ENCODE measurements at places on chromosomes 5 and 9.

GRCh38 chr5:33736510-33736909 is 155.3 kb downstream of the ADAMTS12 start:
- no peak for DNase-seq

DNA sequence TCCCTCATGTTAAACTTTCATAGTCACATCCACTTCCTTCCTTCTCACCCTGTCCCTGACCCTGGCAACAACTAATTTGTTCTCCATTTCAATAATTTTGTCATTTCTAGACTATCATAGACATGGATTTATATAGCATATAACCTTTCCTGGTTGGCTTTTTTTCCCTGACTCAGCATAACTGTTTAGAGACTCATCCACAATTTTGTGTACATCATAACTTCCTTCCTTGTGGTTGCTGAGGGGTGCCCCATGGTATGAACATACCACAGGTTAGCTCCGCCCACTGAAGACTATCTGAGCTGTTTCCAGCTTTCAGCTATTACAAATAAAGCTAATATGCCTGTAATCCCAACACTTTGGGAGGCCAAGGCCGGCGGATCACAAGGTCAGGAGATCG is 137.3 kb downstream of the PHF2 start:
- no peak for DNase-seq

DNA sequence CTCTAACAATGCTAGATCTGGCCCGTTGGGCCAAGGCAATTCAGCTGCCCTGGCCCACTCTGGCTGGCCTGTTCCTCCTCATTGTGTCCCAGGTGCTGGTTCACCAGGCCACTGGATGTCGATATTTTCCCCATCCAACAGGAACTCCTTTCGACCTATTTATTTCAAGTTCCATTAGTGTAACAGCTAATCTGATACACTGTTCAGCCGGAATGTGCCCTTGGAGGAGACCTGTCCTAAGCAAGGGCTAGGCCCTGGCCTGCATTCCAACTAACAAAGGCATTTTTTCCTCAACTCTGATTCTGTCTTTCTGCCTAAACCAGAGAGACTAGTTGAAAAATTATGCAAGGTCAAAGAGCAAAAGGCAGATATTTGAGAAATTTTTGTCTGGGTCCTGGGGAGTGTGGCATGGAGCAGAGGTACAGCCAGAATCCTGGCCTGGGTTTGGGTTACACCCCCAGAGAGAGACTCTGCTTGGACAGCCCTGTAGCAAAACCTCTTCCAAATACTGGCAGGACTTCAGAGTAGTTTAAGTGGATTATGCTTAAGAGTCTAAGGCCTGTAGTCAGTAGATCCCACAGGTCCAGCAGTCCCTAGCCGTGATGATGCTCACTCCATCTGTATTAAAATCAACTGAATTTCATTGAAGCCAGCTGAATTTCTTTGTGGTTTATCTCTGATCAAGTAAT is 36.1 kb downstream of the MARCHF11 start:
- DNase-seq: no peak

DNA sequence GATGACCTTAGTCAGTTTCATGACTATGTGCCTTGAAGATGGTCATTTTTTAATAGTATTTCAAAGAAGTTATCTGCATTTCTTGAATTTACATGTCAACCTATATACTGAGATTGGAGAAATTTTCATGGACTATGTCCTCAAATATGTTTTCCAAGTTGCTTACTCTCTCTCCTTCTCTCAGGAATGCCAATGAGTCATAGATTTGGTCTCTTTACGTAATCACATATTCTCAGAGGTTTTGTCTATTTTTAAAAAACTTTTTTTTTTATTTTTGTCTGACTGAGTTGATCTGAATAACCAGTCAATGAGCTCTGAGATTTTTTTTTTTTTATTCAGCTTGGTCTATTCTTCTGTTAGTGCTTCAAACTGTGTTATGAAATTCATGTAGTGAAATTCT is 374.7 kb upstream of the GRIN3A start:
- DNase-seq: no peak

DNA sequence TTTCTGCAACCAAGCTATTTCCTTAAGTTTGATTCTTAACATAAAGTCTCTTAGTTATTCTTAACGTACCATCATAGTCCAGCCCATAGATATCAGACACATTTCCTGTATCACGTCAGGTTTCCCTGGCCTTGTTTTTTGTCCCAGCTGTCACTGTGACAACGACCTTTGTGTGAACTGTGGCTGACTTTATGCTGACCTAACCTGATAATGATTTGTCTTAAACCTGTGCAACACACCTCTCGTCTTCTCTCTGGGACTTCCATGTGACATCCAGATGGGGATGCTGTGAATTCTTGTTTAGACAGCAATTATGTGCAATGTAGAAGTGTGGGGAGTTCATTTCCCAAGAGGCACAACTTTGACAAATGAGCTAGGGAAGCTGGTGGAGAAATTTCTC is 662.8 kb downstream of the PTPRD start:
- DNase-seq: no peak

GRCh38 chr9:113542741-113543140 is 79.2 kb downstream of the RGS3 start:
- DNase-seq: no peak

DNA sequence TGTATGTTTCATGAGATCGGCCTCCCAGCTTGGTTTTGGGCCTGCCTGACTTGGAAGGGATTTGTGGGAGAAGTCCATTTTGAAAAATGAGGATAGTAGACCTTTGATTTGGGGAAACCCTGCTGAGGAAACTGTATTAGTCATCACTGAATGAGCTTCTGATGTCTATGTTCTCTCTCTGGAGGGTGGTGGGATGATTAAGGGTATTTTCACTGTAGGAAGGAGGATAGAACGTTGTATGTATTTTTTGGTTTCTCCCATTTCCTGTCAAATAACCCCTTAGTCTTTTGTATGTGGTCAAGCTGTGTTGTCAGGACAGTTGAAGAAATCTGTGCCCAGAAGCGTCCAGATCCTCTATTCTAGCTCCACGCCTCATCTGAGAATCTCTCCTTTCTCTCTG is 151.9 kb downstream of the INSYN2B start:
- no peak for DNase-seq

DNA sequence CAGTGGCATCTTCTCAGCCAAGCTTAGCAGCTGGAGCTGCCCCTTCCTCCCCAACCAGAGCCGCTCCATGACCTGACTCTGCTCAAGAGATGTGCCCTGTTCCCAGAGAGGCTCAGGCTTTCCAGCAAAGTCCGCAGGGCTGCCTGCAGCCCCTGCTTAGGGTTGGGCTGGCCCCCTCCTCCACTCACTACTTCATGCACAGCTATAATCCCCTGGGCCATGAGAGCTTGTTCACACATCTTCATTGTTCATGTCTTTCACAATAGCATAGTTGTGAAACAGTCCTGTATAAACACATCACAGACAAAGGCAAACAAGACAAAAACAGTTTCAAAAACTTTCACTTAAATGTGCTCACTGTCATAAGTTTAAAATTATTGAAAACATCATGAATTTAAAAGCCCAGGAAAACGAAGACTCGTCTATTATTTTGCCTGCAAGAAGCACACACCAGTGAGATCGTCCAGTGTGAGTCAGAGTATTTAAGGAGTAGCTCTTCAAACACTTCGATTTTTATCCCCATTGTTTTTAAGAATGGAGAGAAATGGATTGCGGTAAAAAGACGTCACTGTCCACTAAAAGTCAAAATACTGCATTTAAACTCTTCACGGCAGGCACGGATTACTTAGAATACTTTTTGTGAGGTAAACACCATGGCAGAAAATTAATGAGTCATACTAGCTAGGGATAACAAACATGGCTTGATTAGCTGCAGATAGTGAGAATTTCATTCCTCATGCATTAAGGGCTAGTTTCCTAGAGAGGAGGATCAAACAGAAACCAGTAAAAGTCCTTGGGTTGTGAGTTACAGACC is 40.7 kb upstream of the S1PR3 start:
- no peak for DNase-seq

- DNase-seq: no peak
Observed at GRCh38 chr9:137878146-137878941, 762 bp downstream of the CACNA1B start.

DNA sequence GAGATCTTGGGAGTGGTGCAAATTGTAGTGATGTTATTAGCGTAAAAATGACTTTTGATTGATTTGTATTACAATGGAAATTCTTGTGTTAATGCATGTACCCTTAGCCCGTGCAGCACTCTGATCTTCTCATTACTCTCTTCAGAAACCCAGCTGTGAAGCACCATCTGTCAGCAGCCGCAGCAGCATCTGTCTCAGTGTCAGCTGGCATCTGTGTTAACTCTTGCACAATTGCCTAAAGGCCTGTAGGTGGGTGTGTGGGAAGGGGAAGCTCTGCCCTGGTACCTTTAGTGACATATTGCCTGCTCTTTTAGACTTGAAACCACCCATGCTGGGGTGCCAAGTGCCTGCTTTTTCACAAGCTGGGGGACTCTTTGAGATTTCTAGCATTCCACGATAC is 101.3 kb downstream of the FBXL7 start:
- no peak for DNase-seq

GRCh38 chr9:127912882-127913281 is 4.0 kb downstream of the ST6GALNAC4 start:
- no peak for DNase-seq

GRCh38 chr9:130331061-130331460 is 65.5 kb downstream of the HMCN2 start:
- DNase-seq: no peak

DNA sequence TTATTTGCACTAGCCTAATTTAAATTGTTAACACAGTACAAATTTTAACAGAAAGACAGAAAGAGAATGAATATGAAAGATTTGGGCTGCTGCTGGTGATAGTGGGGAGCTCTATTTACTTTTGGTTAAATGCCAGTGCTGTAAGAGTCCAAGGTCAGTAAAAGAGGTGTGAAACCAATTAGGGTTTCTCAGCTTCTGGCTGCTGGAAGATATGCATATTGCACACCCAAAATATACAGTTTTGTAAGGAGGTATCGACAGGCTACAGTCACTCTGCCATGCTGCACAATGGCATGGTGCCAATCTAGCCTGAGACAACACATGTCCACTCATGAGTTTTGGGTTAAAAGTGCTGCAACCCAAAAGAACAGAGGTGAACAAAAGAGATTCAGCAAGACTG is 79.3 kb downstream of the PPP2R2B start:
- no peak for DNase-seq

- DNase-seq: no peak
Observed at GRCh38 chr5:78058625-78059024, 235.9 kb downstream of the AP3B1 start.

- DNase-seq: no peak
Observed at GRCh38 chr9:26551971-26552370, 340.6 kb downstream of the CAAP1 start.

DNA sequence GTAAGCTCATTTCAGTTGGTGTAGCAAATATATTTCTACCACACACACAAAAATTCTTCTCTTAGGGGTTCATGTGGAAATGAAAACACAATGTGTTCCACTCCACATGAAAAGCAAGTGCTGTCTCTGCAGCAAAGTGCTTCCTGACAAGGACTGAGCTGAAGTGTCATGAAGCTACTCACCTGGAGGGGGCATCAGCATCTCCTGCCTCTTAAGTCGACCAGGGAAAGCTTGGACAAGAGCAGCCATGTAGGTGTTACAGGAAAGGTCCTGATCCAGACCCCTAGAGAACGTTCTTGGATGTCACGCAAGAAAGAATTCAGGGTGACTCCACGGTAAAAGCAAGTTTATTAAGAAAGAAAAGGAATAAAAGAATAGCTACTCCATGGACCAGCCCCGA is 62.8 kb downstream of the SV2C start:
- DNase-seq: no peak
